ENCODE measurements at places on chromosomes 11 and 22.

- DNase-seq = no peak
Observed at GRCh38 chr11:85685125-85685819, 723 bp downstream of the CCDC89 start.

DNA sequence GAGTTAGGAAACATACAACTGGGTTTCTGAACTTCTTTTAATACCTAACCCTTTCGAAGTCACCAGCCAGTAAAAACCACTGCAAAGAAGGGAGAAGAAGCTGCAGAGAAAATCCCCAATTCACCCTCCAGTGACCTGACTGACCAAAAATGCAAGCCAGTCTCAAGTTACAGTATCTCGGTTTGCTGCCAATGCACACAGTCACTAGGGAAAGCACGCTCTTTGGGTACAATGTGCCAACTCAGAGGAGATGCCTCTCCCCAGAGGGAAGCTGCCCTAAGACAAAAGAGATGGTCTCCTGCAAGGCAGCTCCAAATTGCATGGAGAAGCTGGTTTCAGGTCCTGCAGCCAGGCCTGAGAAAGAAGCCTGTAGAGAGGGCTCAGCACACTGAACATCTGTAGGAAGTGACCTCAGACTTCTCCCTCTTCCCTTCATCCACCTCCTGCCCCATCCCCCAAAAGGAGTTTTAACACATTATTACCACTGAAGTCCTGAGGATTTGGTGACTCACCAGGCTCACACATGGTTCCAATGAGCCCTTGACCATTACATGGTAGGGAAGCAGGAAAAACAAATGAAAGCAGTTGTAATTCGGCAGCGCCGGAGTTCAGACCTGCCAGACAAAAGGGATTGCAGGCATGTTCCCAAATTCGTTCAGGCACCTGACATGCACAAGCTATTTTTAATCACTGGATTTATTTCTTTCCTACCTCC lies 90.1 kb downstream of the ETS1 start:
- peak; percentile 89 for DNase-seq

DNA sequence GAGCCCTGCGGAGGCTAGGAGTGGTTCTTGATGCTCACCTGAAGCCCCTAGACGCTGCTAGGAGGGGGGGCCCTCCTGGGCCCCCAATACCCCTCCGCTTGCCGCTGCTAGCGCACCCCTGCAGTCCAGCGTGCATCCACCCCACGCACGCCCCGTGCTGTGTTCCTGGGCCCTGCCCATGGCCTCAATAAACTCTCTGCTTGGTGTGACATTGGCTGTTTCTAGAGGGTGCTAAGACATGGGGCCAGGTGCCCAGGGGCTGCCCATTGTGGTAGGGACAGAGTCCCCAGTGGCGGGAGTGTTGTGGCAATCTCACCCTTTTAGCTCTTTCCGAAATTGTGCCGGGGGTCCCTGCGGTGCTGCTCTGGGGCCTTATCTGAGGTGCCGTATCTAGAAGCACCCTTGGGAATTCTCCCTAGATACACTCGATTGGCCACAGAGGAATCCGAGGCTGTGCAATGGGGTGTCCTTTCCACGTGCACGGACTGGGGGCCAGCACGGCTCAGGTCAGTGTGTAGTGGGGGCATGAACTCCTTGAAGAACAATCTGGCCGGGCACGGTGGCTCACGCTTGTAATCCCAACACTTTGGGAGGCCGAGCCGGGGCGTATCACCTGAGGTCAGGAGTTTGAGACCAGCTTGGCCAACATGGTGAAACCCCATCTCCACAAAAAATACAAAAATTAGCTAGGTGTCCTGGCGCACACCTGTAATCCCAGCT lies 10.9 kb downstream of the MAPK8IP2 start:
- no peak for DNase-seq

- DNase-seq = no peak
Observed at GRCh38 chr22:50072714-50073538, 12.3 kb downstream of the MLC1 start.

- DNase-seq = no peak
Observed at GRCh38 chr11:14248580-14248981, 110.4 kb downstream of the RRAS2 start.

DNA sequence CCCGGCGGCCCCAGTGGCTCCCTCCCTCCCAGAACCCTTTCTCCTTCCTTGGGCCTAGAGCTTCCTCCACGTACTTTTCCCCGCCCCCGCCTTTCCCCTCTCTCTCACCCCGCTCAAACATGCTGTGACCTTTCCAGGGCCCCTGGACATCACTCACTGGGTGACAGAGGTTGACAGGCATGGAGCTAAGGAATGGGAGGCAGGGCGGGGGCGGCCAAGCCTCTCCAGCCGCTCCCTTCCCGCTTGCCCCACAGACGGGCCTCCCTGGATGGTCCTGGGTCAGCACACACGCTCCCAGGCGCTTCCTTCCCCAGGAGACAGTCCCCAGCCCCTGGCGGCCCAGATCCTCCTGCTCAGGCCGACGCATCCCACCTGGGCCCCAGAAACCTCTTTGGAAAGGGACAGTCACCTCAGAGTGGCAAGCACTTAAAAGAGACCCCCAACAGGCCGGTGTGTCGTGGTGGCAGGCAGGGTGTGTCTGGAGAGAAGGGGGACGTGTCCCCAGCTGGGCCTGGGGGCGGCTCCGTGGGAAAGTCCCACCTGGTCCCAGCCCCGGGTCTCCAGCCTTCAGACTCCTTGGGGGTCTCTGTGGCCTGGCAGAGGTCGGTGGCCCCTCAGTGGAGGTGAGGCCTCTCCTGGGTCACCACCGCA lies 8.8 kb downstream of the H19 start:
- no peak for DNase-seq

DNA sequence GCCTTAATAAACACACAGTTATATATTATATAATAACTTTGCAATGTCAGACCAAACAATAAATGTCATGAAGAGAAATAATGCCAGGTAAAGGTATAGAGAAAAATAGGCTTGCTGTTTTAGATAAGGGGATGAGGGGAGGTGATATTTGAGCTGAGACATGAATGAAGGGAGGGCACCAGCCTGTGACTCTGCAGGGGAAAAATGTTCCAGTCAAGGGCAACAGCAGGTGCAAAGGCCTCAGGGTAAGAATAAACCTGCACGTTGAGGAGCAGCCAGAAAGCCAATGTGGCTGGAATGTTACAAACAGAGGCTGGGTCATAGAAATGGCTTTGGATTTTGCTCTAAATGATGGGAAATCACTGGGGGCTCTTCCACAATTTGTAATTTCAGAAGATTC lies 519.6 kb downstream of the SOX6 start:
- no peak for DNase-seq

DNA sequence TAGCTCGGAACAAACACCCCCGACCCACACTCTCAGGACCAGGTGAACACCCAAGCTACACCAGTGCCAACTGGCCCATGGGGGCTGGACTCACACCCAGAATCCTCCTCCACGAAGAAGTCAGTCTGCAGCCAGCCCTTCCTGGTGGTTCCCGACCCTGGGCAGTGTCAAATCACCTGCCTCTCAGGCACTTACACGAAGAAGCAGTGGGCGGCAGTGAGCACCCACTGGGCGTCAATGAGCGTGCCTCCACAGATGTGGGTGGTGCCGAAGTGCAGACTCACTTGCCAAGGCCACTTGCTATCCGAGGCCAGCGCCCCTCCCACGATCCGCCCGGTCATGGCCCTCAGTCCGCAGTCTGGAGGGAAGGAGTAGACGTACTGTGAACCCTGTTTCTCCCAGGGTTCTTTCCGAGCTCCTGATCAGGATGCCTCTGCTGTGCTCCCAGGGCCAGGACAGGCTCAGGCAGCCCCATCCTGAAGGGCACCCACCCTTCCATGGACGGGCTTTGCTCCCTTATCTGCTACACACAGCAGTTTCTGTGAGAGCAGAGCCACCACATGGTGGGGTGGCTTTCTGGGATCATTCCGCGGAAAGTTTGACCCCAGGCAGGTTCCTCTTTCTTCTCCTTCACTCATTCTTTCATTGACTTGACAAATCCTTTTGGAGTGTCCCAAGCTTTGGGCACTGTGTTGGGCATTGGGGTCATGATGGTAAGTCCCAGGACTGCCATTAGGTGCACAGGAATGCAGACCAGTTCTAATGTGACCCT lies 19.4 kb downstream of the TMPRSS13 start:
- no peak for DNase-seq

DNA sequence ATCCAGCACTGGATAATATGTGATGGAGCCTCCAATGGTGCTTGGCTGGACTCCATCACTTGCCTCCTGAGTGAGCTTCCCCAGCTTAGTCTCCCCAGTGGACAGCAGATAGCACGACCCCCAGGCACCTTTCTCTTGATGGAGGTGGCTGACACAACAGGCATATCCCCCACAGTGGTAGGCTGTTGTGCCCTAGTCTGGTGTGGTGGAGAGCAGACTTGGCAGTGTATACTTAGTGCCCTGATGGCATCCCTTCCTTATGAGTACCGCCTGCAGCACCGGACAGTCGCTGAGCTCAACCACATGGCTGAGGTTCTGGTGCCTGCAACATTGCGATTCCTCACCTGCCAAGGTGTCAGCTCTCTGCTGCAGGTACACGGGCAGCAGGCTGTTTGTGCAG lies 50.1 kb downstream of the DNHD1 start:
- DNase-seq = no peak

GRCh38 chr11:119194811-119195440 lies 9.7 kb downstream of the NHERF4 start:
- DNase-seq = no peak

GRCh38 chr11:134159652-134160051 lies 64.1 kb downstream of the NCAPD3 start:
- no peak for DNase-seq

- peak; percentile 52 for DNase-seq
Observed at GRCh38 chr11:706439-706956, 467 bp downstream of the EPS8L2 start.

DNA sequence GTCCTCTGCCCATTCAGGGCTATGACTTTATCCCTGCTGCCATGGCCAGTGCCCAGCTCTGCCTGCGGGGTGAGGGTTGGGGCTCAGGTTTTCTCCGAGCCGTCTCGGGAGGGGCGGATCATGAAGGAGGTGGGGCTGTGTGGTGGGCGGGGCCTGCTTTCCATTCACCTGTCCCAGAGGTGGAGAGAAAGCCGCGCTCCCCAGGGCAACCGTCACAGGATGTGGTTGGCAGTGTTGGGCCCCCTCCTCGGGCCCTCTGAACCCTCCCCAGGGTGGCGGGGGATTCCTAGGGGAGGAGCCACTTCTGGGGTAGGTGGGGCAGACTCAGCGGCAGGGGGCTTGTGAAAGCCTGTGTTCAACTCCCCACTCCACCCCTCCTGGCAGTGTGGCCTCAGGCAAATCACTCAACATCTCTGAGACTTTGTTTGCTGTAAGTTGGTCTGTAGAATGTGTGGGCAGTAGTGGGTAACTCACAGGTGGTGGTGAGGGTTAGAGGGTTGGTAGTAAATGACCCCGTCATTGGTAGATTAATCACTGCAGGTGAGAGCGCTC lies 50.3 kb downstream of the CD6 start:
- DNase-seq = no peak

DNA sequence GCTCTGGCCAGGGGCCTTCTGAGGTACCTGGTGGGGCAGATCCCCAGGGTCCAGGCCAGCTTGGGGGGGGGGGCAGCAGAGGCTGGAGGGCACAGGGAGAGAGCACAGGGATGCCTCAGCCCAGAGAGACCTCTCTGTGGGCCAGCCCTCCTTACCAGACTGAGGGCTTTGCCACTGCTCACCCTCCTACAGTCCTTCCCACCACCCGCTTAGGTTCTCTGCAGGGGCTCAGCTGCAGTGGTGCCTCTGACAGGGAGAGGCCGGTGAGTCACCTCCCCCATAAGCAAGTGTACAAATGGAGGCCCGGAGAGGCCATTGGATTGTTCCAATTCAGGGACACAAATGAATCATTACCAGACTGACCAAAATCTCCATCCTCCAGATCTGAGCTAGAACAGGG lies 68.1 kb upstream of the LMO1 start:
- DNase-seq = no peak

GRCh38 chr22:49934891-49935557 lies 16.6 kb downstream of the CRELD2 start:
- peak; percentile 60 for DNase-seq

DNA sequence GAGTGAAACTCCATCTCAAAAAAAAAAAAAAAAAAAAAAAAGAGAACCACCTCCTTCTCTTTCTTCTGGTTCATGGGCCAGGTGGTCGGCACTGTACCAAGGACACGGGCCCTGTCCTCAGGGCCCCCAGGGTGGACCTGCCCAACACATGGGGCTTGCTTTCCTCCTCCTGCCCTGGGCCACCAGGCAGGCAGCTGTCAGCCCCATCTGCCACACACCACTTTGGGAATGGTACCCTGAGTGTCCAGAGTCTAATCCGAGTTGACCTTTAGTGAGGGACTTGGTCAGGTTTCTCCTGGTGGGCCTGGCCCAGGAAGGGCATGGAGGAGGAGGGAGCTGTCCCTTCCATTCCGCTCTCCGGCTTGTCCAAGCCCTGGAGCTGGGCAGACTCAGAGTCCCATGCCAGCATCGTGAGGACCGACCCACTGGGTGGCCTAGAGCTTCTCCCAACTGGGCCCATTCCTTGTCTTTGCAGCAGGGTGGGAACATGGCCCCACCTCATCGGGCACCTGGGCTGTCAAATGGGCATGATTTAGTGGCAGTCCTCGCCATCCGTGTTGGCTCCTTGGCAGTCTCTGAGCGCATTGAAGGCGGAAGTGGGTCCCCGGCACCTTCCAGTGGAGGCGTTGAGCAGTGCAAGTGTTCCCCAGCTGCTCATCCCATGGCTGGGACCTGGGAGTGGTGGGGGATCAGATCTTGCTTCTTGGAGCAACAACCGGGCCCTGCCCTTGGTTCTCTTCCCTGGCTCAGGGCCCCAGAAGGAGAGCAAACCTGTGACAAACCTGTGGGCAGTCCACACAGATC lies 94.8 kb downstream of the BCR start:
- no peak for DNase-seq

- DNase-seq = no peak
Observed at GRCh38 chr22:43540529-43540923, 128.7 kb downstream of the MPPED1 start.

- DNase-seq = peak; percentile 64
Observed at GRCh38 chr11:65425105-65425970, 2.7 kb downstream of the NEAT1 start.

- DNase-seq = no peak
Observed at GRCh38 chr22:28008649-28009048, 89.6 kb upstream of the PITPNB start.
